ENCODE measurements at places on chromosomes 3 and 15. TPM values are rescaled to one million over a fixed set of nuclear protein-coding genes. Genes with fewer than 3 reads are reported as not detected.

The AQP9 gene
- total RNA-seq: not detected

The ST8SIA2 gene
- not detected for total RNA-seq

The IQCF2 gene
- not detected for total RNA-seq

The RLBP1 gene
- 6.6 TPM for total RNA-seq
